ENCODE measurements at places on chromosomes 12 and 14.

- no peak for DNase-seq
Observed at GRCh38 chr14:104994978-104995377, 9.4 kb downstream of the CLBA1 start.

DNA sequence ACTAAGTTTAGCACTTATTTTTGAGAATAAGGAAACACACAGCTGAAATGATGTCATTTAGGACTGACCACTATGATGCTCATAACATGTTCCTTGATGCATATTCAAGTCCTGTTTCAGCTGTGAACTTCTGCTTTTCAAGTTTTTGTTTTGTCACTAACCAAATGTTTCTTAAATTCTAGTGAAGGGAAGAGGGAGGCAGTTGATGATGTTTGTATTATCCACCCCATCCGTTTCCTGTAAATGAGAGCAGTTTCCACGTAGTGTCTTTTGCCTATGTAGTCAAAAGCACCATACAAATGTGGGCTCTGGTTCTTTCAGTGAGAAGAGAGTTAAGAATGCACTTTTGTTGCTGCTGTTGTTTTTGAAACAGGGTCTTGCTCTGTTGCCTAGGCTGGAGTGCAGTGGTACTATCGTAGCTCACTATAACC, 491.8 kb downstream of the PCNX1 start:
- no peak for DNase-seq

DNA sequence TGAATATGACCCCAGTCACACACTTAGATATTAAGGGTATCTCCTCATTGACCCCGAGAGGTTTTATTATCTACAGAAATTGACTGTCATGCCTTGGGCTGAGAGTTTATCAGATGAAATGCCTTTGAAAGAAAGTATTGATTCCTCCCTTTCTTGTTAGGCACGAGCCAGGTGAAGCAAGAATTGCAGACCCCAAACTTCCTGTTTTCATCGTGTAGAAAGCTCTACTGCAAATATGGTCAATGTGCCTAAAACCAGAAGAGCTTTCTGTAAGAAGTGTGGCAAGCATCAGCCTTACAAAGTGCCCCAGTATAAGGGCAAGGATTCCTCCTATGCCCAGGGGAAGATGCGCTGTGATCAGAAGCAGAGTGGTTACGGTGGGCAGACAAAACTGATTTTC, 143.9 kb upstream of the FUT8 start:
- no peak for DNase-seq

- DNase-seq = peak; percentile 52
Observed at GRCh38 chr12:52582971-52583456, 9.4 kb upstream of the KRT74 start.

- no peak for DNase-seq
Observed at GRCh38 chr12:79532907-79533288, 157.9 kb downstream of the PAWR start.

DNA sequence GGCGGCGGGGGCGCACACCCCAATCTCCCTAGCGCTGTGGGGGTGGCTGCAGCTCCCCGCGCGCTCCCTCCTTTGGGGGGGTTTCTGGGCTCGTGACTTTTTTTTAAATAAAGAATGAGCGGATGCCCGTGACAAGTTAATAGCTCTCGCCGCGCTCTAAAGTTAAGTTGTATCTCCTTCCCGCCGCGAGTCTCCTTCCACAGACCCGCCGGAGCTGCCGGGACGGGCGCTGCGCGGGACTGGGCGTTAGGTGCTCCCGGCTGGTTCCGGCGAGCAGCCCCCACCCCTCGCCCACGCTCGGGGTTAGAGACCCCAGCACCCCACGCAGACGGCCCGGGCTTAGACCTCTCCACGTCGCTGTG, 82.6 kb upstream of the HMGA2 start:
- DNase-seq = no peak

DNA sequence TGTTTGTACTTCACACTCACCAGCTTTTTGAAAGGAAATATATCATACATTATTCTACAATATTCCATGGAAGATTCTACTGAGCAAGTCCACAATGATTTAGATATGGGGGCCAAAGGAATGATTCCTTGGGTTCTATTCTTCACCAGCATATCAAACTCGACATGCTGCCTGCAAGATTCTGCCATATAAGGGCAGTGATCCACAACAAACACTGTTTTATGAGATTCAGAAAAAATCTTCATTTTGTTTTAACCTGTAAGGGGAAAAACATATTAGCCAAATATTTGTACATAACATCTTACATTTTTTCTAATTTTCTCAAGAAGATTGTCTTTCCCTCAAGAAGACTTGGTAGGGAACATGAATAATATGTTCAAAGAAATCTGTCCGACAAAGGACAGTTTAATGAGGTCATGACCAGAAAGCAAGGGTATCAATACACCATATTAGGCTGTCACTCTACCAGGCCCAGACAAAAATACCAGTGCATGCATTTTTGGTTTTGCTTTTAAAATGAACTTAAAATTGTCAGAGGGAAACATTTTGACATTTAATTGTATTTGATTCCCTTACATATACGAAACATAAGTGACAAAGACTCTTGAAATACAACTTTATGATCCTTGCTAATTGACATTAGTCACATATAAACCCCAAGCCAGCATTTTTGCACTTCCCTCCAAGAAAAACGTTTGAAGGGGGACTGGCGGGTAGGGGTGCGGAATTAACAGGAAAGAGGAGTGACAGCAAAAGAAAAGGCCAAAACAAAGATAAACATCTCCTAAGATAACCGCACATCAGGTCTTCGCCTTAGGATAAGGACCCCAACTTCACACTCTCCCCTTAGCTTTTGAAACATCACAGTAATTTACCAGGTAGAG, 980 bp downstream of the INTS13 start:
- DNase-seq = no peak

DNA sequence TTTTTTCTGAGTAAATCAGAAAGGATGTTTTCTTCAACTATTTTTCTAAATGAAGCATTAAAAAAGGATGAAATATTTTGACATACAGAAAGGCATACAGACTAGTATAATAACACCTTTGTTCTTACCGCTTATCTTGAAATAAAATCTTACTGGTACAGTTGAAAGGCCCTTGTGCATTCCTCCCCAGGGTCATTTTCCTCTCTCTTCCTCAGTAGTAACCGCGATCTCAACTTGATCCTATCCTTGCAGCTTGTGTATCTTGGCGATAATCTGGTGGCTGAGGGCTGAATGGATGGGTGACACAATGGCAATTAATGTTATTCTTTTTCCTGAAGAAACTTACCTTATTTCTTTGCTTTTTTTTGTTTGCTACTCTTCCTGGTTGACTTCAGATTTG, 18.5 kb downstream of the GAS2L3 start:
- DNase-seq = no peak

DNA sequence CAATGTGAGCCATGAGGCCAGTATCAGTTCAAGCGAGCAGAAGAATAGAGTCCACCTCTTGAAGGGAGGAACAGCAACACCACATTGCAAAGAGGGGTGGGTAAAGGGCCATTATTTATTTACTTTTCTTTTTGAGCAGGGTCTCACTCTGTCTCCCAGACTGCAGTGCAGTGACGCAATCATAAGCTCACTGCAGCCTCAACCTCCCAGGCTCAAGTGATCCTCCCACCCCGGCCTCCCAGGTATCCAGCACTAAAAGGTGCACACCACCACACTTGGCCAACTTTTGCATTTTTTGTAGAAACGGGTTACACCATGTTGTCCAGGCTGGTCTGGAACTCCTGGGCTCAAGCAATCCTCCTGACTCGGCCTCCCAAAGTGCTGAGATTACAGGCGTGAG, 42.9 kb upstream of the CIT start:
- no peak for DNase-seq

- DNase-seq = no peak
Observed at GRCh38 chr12:65858831-65859230, 34.5 kb downstream of the HMGA2 start.

DNA sequence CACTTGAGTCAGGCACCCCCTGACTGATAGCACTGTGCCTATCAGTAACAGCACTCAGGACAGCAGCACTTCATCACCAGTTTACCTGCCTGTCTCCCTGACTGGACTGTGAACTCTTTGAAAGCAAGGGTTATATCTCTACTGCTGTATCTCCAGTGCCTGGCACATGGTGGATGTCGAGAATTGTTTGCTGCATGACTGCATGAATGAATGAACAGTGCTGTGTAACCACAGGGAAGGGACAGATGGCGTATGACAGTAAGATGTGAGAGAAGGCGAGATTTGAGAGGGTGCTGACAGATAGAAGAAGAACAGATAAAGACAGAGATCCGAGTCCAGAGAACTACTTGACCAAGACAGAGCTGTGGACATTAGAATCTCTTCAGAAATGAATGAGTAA, 29.7 kb downstream of the BRAP start:
- DNase-seq = no peak

GRCh38 chr12:90999527-90999926, 5.2 kb downstream of the EPYC start:
- DNase-seq = no peak

- peak; percentile 25 for DNase-seq
Observed at GRCh38 chr14:102187044-102187443, 47.3 kb downstream of the WDR20 start.

GRCh38 chr14:99519931-99520421, 38.8 kb downstream of the CCNK start:
- no peak for DNase-seq

GRCh38 chr12:96121271-96121711, 72.9 kb upstream of the ELK3 start:
- no peak for DNase-seq

DNA sequence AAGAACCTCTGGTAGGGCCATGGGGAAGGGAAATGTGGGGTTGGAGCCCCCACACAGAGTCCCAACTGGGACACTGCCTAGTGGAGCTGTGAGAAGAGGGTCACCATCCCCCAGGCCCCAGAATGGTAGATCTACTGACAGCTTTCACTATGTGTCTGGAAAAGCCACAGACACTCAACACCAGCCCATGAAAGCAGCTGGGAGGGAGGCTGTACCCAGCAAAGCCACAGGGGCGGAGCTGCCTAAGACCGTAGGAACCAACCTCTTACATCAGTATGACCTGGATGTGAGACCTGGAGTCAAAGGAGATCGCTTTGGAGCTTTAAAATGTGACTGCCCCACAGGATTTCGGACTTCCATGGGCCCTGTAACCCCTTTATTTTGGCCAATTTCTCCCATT, 97.8 kb downstream of the HMGA2 start:
- DNase-seq = no peak

DNA sequence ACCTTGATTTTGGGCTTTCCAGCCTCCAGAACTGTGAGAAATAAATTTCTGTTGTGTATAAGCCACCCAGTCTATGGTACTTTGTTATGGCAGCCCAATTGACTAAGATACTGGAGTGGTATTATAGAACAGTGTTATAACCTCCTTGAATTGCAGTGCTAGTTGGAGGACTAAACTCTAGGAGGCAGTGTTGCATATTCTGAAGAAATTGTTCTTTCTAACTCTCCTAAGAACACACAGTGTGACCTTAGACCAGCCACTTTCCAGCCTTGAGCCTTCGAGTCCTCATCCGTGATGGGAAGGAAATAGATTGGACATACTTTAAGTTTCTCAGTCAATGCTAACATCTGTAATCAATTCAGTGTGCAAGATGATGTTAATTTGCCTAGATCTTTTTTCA, 22.4 kb upstream of the LRRC10 start:
- DNase-seq = no peak

DNA sequence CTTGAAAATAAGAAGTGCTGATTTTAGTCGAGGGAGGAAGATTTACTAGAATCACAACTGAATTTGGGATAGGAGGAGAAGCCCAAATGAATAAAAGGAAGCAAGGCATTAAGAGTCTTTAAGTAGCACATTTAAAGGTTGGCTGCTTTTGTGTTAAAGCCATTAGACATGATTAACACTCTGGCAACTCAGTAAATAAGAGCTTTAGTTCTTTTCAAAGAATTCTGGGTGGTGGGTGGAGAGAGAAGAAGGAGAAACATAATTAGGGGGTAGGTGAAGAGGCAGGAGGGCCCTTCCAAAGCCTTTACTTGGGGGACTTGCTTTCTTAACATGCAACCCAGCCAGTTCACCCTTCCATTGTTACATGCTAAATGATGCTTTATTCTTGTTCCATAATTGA, 284.6 kb upstream of the SEL1L start:
- DNase-seq = no peak

DNA sequence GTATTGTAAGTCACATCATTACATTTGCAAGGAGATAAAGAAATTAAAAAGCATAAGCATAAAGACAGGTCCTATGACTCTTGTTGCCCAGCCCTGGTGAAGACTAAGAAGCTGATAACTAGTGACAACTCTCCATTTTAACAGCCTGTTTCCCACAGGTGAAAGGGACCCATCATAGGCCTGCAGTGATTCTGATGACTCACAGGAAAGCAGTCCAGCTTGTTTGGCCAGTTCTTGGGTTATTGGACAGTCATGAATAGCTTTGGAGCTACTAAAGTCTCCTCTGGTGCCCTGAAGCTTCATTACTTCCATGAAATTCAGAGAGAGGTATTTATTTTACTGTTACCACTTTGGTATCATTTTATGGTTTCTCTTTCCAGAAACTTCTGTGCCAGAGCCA, 55.5 kb upstream of the DYRK2 start:
- no peak for DNase-seq

DNA sequence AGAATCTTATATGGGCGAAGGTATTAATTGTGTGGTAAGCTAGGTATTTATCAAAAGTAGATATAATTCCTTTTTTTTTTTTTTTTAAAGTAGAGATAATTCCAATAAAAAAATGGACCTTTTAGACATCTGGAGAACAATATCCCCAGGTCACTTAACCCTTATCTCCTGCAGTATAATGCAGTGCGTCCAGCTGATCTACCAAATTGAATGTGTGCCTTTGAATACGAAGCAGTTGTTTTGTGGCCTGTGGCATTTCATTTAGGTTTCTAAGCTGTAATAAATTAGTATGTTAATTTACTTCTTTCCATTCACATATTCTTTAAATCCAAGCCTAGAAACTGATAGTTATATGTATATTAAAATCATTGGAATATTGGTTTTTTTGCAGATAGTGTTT, 3.1 kb downstream of the FUT8 start:
- DNase-seq = no peak

DNA sequence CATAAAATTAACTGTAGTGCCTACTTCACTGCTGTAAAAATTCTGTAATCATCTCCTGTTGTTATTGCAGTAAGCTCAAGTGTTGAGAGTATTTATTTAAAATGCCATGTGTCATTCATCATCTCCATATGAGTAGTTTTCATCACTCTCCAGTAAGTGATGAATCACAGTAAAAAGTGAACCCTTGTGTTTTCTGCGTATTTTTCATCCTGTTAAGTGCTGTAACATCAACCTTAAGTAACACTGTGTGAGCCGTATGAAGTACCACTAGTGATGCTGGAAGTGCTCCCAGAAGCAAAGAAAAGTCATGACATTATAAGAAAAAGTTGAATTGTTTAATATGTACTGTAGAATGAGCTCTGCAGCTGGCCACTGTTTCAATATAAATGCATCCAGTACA, 55.4 kb downstream of the SLCO1B3 start:
- no peak for DNase-seq

GRCh38 chr14:103206023-103206481, 82.8 kb downstream of the TNFAIP2 start:
- DNase-seq = no peak

DNA sequence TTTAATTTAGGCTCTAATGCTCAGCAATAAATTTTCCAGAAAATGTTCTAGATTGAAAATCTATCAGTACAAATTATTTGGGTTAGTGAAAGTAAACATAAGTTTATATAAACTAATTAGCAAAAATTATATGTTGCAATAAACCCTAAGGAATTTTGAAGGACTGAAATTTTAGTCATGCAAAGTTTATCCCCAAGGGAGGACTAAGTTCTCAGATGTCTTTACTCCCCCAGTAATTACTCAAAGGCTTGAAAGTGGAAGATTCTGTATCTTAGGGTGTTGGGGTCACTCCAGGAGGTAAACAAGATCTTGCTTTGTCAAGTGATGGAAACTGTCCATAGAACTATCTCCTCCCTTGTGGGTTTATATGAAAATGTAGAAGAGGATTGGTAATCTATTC, 183.7 kb downstream of the AKAP6 start:
- no peak for DNase-seq
